ENCODE measurements at places on chromosomes 7 and 10.
A peak's percentile ranks its signal among the peaks of the same experiment; 100 is the strongest.

DNA sequence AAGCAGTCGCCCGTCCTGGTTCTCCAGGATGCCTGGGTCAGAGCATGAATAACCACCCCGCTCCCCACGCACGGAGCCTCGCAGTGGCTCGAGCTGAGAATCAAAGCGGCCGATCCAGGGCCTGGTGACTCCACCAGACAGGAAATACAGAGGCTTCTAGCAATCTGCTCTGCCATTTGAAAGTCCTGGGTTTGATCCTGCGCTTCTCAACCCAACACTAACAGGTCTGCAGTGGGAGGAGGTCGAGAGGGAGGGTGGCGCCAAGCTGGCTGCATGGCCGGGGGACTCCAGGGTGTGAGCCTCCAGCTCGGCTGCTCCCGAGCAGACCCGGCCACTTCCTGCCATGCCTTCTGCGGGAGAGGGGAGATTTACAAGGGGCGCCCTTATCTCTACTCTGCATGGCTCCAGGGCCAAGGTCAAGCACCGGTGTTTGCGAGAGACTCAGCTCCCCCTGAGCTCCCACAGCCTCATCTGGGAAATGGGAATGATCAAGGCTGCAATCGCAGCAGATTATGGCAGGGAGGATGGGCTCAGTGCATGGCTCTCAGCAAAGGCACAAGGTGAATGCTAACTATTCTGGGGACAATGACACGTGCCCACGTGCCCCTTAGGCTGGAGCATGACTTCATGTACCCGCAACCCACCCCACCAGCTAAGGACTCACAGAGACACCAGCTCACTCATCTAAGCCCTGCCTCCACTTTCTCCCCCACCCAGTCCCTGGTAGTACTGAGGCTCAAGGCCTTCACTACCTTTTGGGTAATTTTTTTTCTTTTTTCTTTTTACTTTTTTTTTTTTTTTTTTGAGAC lies 73.9 kb upstream of the TNRC18 start:
- DNase-seq, result no peak

- no peak for DNase-seq
Observed at GRCh38 chr7:28115261-28115660, 65.3 kb downstream of the JAZF1 start.

DNA sequence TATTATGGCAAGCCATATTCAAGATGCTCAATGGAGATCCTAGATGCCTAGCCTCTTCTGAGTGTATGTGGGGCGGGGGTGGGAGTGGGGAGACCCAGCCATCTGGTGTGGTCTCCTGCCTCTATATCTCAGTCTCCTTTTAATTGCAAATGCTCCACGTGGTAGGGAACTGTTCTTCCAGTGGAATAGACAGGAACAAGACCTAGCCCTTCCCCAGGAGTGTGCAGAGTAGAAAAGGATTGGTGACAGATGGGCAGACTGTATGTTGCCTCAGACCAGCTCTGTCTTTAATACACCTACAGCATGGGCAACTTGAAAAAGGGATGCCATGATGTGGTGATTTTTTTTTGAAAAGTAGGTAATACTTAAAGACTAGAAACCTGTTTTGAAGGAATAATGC lies 12.6 kb downstream of the CYP3A5 start:
- DNase-seq, result no peak

- peak; percentile 71 for DNase-seq
Observed at GRCh38 chr10:33180390-33180789, 154.1 kb downstream of the NRP1 start.
